ENCODE measurements at places on chromosomes 1 and 21.
A peak's percentile ranks its signal among the peaks of the same experiment; 100 is the strongest.

GRCh38 chr1:213050745-213051126 lies 305 bp upstream of the RPS6KC1 start:
- DNase-seq: no peak

DNA sequence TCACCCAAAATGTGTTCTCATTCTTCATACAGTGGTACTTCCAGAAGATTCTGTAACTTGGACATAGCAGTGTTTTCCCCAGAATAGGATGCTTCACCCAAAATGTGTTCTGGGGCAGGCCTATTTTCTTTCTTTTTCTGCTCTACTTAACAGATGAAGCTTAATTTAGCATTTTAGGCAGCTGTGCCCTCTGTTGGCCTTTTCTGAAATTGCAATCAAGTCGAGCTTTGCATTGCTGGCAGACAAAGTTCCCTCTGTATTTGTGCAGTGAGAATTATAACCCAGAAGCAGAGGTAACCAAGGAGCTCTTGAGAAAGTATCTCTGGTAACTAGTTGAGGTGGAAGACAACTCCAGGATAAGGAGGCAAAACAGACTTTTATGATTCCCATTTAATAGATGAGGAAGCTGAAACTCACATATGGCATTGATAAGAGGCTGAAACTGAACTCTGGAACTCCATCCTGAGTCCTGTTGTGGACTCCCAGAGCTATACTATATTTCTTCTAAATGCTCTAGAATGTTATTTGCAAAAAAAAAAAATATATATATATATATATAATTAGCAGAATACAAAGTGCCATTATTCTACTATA lies 50.3 kb upstream of the L1TD1 start:
- DNase-seq: peak; percentile 4

DNA sequence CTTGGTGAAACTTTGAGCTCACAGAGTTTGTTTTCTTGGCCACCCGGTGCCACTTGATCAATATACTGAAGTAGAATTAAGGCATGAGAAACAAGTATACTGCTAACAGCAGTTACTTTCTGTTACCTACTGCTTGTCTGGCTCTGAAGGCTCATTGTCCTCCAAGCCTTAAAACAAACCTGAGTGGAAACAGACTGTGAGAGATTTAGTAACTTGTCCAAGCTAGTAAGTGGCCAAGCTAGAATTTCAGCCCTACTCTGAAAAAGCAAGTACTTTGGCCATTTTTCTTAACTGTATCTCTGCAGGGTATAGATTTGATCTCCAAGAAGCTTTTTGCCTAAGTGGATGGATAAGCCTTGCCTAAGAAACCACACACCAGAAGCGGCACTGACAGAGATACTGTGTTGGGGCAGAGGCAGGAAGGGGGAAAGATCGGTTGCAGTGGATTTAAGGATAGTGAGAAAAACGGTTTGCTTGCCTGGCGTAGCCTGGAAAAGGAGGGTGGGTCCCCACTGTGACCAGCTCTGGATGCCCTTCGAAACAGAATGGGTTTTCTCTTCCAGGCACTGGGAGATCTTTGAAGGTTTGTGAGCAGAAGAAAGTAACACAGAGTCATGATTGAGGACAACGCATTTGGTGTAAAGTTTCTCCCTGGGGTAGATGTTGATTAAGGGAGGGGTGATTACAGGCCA lies 2.1 kb upstream of the MACO1 start:
- no peak for DNase-seq

GRCh38 chr1:204930155-204930523 lies 59.5 kb downstream of the NFASC start:
- no peak for DNase-seq

GRCh38 chr1:66383168-66383567 lies 150.8 kb upstream of the SGIP1 start:
- no peak for DNase-seq

DNA sequence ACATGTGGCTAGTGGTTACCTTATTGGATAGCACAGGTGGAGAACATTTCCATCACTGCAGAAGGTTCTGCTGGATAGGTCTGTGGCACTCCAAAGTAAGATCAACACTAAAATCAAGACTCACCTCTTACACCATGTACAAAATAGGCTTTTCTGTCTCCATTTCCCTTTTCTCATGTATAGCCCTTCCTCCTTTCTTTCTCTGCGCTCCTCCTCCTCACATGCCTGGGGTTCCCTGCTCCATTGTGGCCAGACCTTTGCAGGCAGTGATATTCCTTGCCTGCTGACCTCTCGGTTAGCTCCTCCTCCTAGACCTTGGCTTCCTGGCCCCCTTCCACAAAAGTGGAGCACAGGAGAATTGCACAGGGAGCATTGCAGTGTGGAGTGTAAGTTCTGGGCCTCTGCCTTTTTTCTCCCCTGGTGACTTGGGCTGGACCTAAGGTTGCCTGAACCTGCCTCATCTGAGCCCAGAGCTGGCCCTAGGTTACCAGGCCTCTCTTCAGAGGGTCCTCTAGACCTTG lies 33.2 kb upstream of the RBM15 start:
- DNase-seq: no peak

GRCh38 chr1:71668065-71668464 lies 587.2 kb upstream of the ZRANB2 start:
- no peak for DNase-seq

DNA sequence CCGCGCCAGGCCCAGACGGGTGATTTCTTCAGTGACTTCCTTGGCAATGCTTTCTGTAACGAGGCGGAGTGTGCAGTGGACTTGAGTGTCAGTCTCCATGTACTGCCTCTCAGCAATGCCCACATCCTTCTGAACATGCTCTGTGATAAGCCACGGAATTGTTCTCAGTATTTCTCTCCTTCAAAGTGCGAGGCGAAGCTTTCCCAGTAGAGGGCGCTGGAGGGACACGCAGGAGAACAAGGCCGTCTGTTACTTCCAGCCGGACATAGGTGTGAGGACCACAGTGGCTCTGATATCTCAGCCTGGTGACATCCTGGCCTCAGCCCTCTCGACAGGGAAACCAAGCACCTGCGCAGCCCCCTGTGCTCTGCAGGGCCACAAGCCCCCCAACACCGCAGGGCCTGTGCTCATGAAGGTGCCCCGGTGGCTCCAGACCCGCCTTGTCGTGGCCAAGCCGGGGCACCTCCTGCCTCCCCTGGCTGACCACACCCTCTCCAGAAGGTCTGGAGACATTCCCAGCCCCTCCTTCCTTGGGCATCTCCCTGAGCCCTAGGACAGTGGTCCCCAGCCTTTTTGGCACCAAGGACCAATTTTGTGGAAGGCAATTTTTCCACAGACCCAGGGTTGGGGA lies 46.1 kb upstream of the BACE2 start:
- DNase-seq: peak; percentile 28

DNA sequence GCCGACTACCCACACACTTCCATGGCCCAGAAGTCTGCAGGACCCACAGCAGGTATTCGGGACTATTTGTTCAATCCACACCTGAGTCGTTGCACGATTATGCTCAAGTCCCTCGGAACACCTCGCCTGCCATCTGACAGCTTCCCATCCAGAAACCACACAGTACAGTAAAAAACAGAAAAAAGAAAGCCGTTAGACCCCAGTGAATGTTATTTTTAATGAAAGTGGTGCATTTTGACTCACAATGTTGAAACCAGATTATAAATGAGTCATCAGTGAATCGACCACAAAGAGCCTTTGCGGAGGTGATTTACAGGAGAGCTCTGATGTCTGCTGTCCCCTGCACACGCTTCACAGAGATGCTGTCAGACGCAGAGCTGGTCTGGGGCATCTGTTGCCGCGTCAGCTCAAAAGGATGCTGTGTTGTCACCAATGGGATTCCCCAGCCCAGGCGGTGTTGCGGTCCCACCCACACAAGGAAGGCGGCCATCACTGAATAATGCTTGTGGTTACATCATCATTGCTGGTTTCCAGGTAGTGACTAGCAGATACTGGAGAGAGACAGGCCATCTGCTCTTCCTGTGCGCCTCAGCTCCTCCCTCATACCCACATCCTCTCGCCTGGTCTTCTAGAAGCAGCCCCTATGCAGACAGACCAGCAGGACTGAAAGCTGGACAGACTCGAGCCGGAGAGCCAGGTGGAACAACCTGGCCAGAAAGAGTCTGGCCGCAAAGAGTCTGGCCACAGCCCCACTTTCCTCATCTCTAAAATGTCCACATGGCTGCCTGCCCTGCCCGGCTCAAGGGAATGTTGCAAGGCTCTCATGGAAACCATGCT lies 116.8 kb downstream of the TOMM20 start:
- peak; percentile 98 for DNase-seq

DNA sequence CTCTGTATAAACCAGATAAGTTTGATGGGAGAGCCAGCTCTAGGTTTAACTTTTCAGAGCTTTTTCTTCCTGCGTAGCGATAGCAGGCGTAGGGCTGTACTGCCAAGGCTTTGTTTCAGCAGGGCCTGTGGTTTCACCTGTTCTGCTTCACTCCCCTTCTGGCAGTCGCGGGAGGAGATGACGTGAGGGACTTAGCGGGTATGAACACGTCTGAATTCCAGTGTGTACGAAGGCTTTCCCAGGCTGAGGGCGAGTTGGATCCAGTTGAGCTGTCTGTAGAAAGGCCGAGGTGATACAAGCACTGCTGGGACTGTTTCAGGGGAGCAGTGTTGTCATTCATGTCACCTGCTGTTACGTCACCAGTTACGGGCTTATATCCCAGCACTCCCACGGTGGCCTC lies 21.2 kb downstream of the PEX14 start:
- peak; percentile 24 for DNase-seq

DNA sequence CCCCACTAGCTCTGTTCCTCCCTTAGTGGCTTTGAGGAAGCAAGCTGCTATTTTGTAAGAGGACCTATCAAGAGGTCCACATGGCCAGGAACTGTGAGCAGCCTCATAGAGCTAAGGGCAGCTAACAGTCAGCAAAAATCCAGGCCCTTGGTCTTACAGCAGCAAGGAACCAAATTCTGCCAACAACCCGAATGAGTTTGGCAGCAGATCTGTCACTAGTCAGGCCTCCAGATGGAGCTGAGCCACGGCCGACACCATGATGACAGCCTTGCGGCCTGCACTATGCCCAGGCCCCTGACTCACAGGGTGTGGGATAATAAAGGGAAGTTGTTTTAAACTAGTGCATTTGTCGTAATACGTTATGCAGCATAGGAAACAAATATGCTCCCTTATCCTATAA lies 28.0 kb upstream of the H3-3A start:
- no peak for DNase-seq

- DNase-seq: no peak
Measured at GRCh38 chr21:43842742-43843141, 22.3 kb upstream of the AGPAT3 start.

GRCh38 chr1:199178646-199179045 lies 539.8 kb downstream of the PTPRC start:
- no peak for DNase-seq

GRCh38 chr21:32108566-32108965 lies 170.3 kb downstream of the MIS18A start:
- no peak for DNase-seq

GRCh38 chr1:231020816-231021215 lies 19.2 kb downstream of the FAM89A start:
- DNase-seq: no peak

All from stimulated activated CD4-positive, alpha-beta T cell treated with anti-CD3 and anti-CD28 coated beads, Interleukin-4, amount 100 ng/mL, for 4 hours (primary cell).